ENCODE measurements at places on chromosomes 16 and 17.

GRCh38 chr17:28741358-28742349 is 2.2 kb upstream of the TRAF4 start:
- DNase-seq = no peak

DNA sequence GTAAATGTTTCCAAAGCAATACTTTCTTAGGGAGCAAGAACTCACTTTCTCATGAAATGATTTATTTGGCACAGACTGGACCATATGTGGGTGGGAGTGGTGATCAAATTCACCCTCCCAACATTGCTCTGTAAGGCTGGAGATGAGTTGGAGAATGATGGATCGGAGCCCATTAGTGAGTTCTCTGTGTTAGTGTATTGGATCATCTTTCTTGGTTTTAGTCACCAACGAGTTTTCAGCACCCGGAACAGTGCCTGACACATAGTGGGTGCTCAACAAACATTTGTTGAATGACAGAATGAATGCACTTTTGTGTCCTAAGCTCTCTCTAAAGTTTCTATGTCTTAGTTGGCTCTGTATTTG is 104.5 kb upstream of the FAM20A start:
- peak; percentile 50 for DNase-seq

- no peak for DNase-seq
These were observed 17.6 kb downstream of the DRC3 start for GRCh38 chr17:17990282-17990681.

DNA sequence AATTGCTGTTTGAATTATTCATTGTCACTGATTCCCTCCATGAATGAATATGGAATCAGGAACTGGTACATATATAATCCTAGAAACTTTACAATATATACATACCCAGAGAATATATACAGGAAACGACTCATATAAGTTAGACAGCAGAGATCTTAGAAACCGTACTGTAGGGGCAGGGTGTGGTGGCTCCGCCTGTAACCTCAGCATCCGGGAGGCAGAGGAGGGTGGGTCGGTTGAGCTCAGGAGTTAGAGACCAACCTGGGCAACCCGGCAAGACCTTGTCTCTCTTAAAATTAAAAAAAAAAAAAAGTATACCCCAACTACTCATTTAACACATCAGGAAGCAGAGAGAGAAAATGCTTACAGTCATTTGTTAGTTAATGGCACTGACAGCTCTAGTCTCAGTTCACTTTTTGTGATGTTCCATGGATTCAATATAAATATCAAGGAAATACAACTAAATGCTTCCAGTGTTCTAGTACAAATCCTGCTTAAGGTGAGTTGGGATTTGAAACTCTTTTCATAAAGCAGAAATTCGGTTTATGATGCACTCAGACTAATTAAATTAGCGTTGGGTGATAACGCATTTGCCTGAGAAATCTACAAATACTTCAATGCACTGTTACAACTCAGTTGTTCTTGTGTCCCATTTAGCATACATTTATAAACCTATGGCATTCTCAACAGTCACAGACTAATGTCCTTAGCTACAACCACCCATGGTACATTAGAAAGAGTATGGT is 5.6 kb downstream of the GLG1 start:
- no peak for DNase-seq

DNA sequence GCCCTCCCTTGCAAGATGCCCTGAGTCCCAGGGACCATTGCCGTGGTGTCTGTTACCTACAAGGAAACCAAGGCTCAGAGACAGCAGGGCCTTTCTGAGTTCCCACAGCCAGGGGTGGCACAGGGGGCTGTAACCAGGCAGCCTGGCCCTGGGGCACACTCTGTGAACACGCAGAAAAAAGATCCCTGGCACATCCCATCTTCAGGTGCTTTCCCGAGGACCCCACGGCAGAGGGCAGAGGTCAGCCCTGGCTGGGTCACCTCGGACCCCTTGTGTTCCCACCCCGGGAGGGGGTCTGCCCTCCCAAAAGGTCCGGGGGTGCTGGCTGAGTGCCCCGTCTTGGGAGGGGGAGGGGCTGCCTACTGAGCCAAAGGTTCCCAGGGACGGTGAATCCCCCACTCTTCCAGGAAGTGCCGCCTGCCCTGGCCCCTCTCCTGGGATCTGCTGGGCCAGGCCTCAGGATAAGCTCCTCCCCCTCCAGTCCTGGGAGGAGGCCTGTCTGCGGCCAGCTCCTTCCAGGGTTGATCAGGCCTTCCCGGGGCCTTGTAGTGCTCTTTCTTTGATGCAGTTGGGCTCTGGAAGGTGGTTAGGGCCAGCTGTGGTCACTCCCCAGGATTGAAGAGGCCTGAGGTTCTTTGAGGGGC is 8.1 kb downstream of the GLIS2 start:
- DNase-seq = peak; percentile 66

GRCh38 chr16:88469615-88470395 is 16.7 kb downstream of the ZFPM1 start:
- no peak for DNase-seq

GRCh38 chr16:79184464-79185030 is 416.0 kb downstream of the MAF start:
- no peak for DNase-seq

DNA sequence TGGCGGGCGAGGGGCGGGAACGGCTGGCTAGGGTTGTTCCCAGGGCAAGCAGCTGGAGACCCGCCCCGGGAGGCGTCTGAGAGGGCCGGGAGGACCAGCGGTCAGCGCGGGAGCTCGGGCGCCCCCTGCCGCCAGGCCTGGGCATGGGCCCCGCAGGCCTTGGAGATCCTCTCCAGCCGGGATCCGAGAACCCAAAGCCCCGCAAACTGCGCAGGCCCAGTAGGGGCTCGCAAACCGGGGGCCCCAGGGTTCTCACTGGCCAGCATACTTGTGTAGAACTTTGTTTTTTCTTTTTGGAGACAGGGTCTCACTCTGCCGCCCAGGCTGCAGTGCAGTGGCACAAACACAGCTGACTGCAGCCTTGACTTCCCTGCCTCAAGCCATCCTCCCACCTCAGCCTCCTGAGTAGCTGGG is 20.8 kb upstream of the ZNF423 start:
- peak; percentile 55 for DNase-seq

DNA sequence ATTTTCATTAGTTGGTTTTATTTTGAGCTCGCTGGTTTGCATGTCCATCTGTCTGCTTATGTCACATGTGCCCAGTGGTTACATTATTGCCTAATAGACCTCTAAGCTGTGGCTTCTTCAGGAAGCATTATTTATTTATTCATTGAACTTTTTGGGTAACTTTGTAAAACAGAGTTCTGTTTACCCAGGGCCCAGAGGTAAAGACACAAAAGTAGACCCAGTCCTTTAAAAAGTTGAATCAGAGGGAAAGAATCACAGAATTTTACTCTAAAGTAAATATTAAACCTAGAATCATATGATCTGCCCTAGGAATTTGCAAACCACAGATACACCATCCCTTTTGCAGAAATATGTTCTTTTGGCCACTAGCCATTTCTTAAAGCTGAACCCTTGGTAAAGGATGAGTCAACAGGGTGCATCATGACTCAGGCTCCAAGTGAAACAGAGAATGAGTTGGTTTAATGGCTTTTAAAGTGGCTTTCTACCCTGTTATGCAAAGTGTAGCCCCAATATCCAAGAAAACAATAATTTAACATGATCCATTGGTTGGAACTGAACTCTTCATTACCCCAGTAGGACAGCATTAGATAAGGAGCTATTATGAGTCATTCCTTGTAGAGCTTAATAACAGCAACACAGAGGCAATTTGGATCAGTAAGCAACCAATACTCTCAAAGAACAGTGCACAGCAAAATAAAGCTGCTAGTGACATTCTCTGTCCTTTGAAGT is 236.3 kb downstream of the KCNJ2 start:
- peak; percentile 96 for DNase-seq

DNA sequence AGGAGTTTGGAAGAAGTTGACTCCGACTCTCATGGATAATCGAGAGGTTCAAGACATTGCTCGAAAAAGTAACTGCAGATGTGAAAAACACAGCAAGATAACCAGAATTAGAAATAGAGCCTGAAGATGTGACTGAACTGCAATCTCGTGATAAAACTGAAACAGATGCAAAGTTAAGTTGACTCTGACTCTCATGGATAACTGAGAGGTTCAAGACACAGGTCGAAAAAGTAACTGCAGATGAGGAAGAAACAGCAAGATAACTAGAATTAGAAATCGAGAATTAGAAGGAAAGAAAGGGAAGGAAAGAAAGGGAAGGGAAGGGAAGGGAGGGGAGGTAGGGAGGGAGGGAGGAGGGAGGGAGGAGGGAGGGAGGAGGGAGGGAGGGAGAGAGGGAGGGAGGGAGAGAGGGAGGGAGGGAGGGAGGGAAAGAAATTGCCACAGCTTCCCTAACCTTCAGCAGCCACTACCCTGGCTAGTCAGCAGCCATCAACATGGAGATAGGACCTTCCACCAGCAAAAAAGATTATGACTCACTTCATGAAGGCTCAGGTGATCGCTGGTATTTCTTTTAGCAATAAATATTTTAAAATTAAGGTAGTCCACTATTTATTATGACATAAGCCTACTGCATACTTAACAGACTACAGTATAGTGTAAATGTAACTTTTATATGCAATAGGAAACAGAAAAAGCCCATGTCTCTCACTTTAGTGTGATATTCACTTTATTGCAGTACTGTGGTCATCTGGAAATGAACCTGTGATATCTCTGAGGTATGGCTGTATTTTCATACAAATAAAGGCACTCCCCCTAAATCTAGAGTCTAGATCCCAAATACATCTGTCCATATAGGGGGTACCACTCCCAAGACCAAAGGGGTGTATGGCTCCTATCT is 68.3 kb downstream of the KANSL1 start:
- no peak for DNase-seq

GRCh38 chr17:13540546-13540945 is 61.2 kb downstream of the HS3ST3A1 start:
- no peak for DNase-seq

DNA sequence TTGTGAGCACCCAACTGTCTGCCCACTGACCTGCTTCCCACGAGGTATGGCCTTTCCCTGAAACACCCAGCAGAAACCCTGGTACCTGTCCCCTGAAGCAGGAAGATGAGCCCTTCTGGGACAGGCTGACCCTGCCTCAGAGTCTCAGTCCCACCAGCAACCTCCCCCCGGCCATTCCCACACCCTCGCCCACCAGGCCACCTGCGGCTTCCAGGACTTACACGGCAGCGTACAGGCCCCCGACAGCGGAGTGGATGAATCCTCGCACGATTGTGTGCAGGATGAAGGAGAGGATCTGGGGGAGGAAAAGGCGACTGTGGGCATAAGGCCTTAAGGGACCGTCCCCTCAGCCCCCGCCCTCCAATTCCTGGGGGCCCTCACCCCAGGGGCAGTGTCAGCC is 15.4 kb upstream of the PITPNA start:
- no peak for DNase-seq

- DNase-seq = peak; percentile 80
These were observed 15.0 kb downstream of the NSMCE1 start for GRCh38 chr16:27253526-27253930.

DNA sequence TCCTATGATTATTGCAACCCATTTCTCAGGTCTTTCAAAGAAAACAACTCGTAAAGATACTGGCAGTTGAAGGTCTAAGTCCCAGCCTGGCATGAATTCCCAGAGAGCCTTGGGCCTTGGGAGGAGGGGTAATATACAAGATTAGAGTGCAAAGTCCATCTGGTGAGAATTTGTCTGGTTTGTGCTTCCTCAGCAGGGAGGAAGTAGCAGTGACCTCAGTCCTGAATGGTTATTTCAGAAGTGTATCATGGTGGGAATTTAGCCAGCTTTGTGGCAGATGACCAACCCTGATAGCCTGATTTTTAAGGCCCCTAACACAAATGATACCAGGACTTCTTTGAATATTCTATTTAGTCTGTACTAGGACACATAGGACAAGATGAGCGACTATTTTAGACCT is 151.2 kb upstream of the TBX2 start:
- DNase-seq = no peak

GRCh38 chr16:67116388-67117311 is 6.9 kb downstream of the PHAF1 start:
- DNase-seq = no peak

DNA sequence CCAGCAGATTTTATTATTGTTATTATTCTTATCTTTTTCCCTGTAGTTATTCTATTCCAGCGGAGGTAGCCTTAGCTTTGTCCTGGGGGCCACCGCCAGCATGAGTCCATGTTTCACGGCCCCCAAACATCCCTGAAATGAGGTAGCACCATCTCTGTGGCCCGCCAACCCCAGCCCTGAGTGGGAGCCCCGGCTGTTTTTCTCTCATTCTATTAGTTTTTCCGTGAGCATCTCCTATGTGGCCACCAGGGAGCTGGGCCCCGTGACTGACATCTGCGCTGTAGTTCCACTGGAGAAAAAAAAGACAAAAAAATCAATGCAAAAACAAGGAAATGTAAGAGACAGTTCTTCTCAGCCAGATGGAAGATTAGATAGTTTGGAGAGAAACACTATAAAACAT is 43.5 kb upstream of the IL34 start:
- no peak for DNase-seq
